ENCODE measurements at places on chromosomes 3 and 15.

- DNase-seq = no peak
These were observed 38.8 kb downstream of the FAM240A start for GRCh38 chr3:46651084-46651483.

DNA sequence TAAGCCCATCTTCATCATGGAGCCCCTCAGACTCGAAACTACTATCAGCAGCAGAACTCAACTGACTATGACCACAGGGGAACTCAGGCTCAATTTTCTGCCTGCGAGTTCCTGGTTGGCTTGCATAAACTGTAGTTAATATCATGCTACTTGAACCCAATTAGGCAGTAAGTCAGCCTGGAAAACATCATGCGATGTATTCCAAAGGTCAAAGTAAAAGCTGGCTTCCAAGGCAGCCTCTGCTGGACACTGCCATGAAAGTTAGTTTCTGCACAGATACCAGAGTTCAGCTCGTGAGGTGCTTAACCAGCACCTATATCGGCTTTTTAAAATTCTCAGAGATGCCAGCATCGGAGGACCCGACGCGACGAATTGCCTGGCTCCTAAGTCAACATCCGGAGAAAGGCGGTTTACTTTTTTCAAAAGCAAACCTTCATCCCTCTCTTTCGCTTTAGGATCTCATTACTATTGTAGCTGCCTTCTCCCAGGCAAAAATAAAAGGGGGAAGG, 3.8 kb downstream of the ANP32A start:
- DNase-seq = no peak

DNA sequence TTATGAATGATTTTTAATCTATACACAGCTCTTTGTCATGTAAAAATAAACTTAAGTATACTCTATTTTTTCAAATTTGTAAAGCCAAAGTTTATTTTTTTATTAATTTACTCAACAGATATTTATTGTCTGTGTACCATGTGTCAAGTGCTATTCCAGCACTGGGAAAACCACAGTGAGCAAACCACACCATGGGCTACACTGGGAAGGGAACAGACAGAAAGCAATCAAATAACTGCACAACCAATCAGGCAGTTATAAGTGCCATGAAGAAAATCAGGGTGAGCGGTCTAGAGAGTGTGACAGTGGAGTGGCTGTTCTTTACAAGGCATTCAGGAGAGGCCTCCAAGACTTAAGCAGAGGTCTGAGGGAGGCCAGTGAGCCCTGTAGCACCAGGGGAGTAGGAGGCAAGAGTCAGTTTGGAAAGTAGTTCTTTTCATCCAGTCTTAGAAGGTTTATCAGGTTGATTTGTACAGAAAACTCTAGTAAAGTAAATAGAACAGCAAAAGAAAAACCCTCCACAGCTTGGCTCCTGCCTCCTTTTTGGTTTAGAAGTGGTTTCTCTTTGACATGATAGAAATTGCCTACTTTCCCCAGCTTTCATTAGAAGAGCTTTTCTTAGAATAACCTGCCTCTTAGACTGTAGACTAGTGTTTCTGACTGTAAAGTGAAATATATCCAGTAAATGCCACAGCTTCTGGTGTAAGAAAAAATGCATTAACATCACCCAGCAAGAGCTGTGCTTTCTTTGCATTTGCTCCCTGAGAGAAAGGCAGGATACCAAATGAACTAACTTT, 13.7 kb downstream of the EIF2AK4 start:
- no peak for DNase-seq

- no peak for DNase-seq
These were observed 6.8 kb upstream of the MFSD1 start for GRCh38 chr3:158794936-158795518.

- DNase-seq = no peak
These were observed 235.1 kb upstream of the TPRG1 start for GRCh38 chr3:188936597-188937107.

DNA sequence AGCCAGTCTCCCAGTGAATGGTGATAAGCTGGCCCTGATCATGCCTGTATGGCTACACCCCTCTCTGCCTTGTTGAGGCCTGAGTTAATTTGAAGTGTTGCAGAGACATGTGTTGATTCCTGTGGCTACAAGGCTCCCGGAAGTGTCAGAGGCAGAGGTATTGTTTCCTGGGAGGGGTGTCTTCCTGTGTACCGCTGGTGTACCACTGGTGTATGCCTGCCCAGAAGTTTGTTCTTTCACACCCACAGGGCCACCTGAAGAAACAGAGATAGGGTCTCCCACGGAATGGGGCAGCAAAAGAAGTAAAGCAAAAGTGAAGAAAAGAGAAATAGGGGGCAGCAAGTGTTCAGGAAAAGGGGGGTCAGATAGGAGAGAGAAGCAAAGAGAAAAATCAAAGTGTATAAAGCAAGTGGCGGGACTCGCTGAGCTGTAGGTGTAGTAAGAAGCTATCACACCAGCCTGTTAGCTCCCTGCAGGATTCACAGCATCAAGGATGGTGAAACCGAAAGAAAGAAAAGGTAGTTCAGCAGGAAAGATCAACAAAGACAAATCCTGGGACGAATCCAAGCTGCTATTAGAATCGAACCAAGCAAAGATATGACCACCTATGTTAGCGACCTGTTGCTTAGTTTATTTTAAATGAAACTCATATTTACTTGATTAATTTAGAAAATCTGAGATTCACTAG, 36.6 kb upstream of the CD47 start:
- no peak for DNase-seq

- no peak for DNase-seq
These were observed 232.6 kb upstream of the CHRM5 start for GRCh38 chr15:33735637-33736247.

GRCh38 chr15:98076021-98076816, 115.7 kb downstream of the ARRDC4 start:
- no peak for DNase-seq

DNA sequence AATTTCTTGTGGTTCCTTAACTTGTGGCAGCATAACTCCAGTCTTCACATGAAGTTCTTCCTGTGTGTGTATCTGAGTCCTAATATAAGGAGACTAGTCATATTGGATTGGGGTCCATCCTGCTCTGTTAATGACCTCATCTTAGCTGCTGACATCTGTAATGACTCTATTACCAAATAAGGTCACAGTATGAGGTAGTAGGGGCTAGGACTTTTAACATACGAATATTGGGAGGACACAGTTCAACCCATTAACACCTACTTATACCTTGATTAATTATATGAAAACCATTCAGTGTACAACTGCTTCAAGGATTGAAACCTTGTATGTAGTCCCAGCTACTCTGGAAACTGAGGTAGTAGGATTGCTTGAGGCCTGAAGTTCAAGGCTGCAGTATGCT, 43.9 kb downstream of the OIP5 start:
- DNase-seq = no peak

- DNase-seq = no peak
These were observed 169.4 kb downstream of the MINAR1 start for GRCh38 chr15:79601405-79602086.

DNA sequence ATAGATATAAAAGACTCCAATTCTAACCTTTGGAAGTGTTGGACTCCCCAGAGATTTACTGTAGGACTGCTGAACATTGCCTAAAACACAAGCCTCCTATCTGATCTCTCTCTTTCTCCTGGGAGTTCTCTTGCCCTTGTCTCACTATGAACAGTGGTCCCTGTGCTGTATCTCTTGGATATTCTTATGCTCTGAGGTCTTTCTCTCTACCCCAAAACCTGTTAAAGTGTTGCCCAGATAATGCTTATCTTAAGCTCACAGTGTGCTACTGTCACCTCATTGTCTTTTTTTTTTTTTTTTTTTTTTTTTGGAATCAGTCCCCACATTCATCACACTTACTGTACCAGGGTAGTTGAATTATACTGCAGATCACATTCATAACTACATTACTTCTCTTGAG, 131.0 kb upstream of the CBLB start:
- no peak for DNase-seq

DNA sequence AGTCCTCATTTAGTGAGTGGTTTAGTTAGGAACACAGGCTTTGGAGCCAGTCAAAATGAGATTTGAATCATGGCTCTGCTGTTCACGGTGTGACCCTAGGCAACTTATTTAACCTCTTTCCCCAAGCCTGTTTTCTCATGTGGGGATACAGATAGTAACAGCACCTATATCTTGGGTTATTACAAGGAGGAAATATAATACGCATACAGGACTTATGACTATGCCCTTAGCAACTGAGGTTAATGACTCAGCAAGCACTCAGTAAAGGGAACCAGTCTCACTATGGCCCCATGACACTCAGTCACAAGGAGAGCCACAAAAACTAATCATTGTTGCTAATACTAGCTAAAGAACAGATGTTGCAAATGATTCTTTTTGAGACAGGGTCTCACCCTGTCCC, 45.9 kb downstream of the SUMF1 start:
- no peak for DNase-seq

- no peak for DNase-seq
These were observed 57.1 kb downstream of the EPHB1 start for GRCh38 chr3:134852132-134852531.

GRCh38 chr3:87810452-87811016, 248.3 kb downstream of the CGGBP1 start:
- no peak for DNase-seq

DNA sequence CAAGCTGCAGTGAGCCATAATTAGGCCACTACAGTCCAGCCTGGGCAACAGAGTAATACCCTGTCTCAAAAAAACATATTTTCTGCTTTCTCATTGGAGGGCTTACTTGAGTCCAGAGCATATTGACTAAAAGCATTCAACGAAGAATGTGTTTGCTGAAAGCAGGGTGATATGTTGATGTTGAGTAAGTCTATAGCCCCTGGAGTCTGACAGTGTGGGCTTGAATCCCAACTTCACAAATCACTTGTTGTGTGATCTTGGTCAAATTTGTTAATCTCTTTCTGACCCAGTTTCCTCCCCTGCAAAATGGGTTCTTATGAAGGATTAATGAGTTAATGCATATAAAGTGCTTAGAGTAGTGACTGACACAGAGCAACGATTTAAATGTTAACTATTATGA, 403.9 kb downstream of the MECOM start:
- no peak for DNase-seq

- DNase-seq = no peak
These were observed 24.8 kb downstream of the IL16 start for GRCh38 chr15:81221449-81221848.

DNA sequence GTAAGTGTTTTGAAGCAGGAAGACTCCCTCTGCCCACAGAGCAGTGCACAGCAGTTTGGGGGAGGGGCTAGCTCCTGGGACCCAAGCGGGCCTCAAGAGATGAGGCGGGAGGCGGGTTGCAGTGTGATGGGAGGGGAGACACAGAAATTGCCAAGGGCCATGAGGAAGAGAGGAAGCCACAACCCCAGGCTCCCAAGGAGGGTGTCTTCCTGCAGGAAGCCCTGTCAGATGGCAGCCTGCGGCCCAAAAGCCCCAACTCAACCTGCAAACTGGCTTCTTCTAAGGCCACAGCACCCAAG, 7.3 kb upstream of the ISLR2 start:
- no peak for DNase-seq

DNA sequence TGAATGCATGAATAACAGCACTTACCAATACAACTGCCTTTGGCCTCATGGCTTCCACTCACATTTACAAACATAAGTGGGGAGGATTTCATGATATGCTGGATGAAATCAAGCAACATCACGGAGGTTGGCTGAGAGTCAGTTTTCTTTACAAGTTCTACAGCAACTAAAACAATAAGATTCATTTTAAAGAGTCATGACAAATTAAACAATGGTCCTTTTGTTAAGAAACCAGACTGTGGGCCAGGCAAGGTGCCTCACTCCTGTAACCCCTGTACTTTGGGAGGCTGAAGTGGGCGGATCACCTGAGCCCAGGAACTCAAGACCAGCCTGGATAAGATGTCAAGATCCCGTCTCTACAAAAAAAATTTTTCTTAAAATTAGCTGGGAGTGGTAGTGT, 12.4 kb downstream of the ATR start:
- no peak for DNase-seq

GRCh38 chr3:134699721-134700120, 48.9 kb upstream of the KY start:
- DNase-seq = no peak

- DNase-seq = no peak
These were observed 37.4 kb upstream of the LDHAL6B start for GRCh38 chr15:59169251-59169708.

DNA sequence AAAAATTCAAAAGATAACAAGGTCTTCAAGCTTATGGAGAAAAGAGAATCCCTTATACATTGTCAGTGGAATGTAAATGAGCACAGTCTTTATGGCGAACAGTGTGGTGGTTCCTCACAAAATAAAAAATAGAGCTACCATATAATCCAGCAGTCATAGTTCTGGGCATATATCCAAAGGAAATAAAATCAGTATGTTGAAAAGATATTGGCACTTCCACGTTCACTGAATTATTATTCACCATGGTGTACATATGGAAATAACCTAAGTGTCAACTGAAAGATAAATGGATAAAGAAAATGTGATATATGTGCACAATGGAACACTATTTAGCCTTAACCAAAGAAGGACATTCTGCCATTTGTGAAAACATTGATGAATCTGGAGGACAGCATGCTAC, 1161.2 kb downstream of the ROBO2 start:
- no peak for DNase-seq

GRCh38 chr3:27885641-27886040, 163.5 kb upstream of the EOMES start:
- no peak for DNase-seq

GRCh38 chr3:152272771-152273242, 4.1 kb downstream of the MBNL1 start:
- DNase-seq = no peak

DNA sequence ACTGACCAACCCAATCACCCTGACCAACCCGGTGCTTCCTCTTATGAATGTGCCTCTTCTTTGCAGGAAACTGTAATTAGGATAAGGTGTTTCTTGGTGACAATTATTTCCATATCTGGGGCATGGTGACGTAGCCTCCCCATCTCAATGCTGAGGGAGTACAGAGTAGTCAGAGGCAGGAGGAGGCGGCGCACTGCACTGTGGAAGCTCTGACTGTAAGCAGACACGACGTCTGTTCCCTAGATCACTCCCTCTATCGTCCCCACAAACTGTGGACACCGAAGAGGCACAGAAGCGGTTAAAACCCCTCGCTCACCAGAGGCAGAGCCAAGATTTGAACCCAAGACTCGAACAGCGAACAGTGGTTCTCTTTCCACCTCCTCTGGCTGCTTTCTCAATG, 231.0 kb upstream of the IGF1R start:
- no peak for DNase-seq

DNA sequence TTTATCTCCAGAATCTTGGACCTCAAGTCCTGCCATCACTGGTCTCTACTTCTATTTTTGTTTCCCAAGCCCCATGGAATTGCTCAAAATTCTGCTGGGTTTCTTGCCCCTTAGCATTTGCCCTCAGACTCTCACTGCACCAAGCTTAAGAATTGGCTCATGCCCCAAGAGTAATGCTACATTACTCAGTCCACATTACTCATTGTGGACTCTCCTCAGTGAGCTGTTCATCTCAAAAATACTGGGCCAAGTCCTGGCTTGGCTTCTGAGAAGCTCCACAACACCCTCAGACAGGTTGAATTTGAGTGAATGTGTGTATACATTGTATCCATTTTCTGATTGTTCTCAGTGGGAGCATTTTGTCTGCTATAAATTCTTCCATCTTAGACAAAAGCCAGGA, 364.4 kb upstream of the ARHGEF26 start:
- no peak for DNase-seq

Data from stimulated activated CD4-positive, alpha-beta T cell treated with anti-CD3 and anti-CD28 coated beads, Interleukin-1b, Interleukin-23, amount 100 ng/mL, for 1 hour (primary cell).